Activated CD4-positive, alpha-beta T cell treated with anti-CD3 and anti-CD28 coated beads for 36 hours (primary cell): ENCODE measurements at places on chromosomes 5 and 9.

- no peak for DNase-seq
Measured at GRCh38 chr9:121026260-121026691, 23.8 kb downstream of the C5 start.

DNA sequence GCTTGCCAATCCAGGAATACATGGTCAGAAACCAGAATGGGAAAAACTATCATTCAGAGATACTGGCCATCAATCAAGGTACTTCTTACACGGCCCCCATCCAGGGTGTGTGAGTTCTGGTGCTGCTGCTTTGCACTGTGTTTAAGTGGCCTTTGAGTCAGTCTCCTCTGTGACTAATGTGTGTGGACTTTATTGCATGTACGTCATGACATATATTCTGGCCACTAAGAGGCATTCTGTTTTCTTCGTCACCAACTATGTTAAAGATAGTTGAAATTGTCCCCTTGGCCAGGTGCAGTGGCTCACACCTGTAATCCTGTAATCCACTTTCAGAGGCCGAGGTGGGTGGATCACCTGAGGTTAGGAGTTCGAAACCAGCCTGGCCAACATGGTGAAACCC, 8.5 kb downstream of the EXOSC3 start:
- DNase-seq, result no peak

DNA sequence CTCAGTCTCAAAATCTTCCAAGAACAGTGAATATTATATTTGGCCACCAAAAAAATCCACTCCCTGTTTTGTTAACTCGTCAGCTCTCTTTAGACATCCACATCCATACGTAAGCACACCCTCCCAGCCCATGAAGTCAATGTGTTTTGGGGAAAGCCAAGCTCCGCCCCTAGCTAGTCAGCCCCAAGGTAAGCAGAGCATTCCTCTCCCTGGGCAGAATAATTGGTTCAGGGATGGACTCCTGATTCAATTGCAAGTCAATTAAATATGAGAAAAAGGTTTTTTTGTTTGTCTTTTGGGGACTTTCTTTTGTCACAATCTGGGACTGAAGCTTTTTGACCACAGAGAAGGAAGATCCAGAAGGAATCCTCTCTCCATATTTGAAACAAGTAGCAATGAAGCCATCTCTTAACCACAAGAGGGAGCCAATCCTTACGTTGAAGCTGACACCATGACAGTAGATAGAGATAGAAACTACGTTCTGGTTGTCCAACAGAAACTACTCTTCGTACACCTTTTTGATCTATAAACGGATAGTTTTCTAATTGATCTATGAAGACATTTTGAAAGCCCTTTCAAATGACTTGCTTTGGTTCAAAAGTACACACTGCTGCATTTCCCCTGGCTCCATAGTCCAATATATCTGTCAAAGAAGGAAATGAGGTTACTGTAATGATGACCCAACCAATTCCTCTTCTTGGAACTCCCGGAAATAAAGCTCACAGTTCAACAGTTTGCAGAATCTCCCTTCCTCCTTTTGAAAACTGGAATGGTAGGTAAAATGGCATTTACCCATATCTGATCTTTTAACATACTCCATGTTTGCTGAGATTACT, 166.4 kb downstream of the TLE1 start:
- no peak for DNase-seq

- DNase-seq, result no peak
Measured at GRCh38 chr5:175778951-175779503, 92.4 kb upstream of the CPLX2 start.

- no peak for DNase-seq
Measured at GRCh38 chr5:168159425-168159824, 132.0 kb upstream of the WWC1 start.

DNA sequence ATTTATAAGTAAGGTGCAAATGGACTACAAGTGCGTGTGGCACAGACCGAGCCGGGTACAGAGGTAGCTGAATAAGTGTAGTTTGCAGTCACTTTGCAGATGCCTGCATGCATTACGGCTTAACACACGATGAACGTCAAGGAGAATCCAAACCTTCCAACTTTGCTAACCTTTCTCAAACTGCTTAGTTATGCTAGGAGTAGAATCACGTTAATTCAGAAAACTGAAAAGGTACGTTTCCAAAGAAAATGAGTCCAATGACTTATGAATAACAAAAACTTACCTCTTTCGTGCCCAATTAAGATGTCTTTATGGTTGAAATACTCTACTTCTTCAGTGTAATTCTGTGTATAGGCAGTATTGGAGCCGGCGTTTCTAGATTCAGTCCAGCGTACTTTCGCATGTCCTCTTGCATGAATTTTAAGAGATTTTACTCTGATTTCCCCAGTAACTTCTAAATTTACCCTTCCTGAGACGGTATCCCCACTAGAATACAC, 539 bp downstream of the ARRDC3 start:
- DNase-seq, result peak; percentile 52

GRCh38 chr9:88829276-88829675, 162.0 kb upstream of the S1PR3 start:
- peak; percentile 60 for DNase-seq

- no peak for DNase-seq
Measured at GRCh38 chr5:163645421-163646416, 140.3 kb downstream of the MAT2B start.

DNA sequence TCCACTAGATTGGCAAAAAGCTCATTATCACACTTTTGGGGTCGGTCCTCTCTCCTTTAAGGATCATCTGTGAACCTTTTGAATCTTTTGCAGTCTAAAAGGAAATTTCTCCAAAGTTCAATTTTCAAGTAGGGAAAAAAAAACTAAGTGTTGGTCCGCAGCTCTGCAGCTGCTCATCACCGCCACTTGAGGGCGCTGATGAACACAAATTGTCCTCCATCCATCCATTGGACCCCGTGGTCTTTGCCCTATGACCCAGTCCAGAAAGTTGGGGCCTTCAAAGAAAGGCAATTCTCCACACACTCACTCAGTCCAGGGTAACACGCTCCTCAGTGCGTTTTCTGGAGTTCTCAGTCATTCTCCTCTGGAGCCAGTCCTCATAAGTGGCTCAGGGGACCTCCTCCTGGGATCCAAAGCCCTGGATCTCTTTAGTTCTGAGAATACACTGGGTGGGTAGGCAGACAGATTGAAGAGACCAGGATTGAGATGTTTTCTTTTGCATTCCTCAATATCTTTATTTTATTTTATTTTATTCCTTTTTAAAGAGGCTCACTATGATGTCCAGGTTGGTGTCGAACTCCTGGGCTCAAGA, 63.6 kb upstream of the SLC28A3 start:
- peak; percentile 39 for DNase-seq

- no peak for DNase-seq
Measured at GRCh38 chr9:110429453-110429852, 91.8 kb upstream of the TXNDC8 start.

- no peak for DNase-seq
Measured at GRCh38 chr9:131620764-131621520, 75.6 kb downstream of the PRRT1B start.

DNA sequence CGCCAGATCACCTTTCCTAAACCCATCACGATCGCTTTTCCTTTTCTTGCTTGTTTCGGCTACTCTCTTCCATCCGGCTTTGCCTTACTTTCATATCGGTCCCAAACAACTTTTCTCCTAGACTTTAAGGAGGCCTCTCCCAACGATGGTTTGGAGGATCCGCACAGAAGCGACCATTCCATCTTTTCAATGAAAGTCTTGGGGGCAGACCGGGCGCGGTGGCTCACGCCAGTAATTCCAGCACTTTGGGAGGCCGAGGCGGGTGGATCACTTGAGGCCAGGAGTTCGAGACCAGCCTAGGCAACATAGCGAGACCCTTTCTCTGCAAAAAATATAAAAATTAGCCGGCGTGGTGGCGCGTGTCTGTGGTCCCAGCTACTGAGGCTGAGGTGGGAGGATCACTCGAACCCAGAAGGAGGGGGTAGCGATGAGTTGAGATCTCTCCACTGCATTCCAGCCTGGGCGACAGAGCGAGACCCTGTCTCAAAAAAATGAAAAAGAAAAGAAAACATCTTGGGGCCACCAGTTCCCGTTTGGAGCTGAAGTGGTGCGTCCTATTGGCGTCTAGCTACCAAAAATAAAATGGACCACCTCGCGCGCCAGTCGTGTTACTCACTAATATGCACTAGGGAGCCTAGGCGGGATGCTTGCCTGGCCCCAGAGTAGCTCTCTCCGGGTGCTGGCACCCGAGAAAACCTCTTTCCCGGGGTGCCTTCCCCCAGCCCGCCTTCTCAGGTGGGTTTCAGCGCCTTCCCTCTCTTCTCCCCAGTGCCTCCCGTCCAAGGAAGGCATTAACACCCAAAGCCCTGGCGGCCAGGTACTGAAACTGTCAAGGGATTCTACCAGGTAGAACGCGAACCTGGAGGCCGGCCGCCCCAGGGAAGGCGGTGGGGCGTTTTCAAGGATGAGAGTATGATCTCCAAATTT, 800 bp upstream of the AP3B1 start:
- DNase-seq, result peak; percentile 66

- no peak for DNase-seq
Measured at GRCh38 chr5:147613359-147613758, 103.5 kb upstream of the DPYSL3 start.

DNA sequence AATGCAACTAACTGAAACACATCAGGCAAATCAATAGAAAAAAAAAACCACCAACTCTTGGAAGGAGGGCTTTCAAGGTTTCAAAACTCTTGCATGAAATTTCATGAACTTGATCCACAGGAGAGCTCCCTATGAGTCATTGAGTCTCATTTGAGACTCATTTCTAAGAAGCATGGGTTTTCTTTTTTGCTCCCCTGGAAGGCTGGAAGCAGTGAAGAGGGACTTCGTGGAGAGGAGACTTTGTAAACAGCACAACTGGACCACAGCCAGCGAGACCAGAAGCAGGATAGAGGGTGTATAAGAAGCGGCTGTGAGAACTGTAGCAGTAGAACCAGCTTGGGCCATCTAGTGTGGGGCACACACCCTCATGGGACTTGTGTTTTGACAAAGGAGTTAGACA, 41.2 kb upstream of the RAPGEF1 start:
- DNase-seq, result no peak

DNA sequence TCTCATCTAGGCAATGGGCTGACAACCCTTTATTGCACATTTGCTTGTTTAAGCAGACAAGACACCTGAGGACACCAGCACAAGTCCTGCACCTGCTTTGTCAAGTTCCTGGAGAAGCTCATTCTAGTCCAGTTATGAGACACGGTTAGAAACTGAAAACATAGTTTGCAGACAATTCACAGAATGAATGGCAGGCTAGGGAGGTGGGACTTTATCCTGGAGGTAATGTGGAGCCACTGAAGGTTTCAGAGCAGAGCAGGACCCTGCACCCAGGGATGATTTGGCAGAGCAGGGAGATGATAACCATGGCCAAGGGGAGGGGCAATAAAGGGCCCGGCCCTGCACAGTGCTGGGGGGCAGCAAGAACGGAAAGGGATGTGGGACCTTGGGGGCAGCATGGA, 50.7 kb upstream of the SLC25A51 start:
- DNase-seq, result peak; percentile 29

GRCh38 chr5:129760636-129761325, 12.9 kb downstream of the MINAR2 start:
- no peak for DNase-seq

GRCh38 chr5:172690258-172691075, 49.4 kb downstream of the NEURL1B start:
- DNase-seq, result peak; percentile 58

- no peak for DNase-seq
Measured at GRCh38 chr5:2651116-2651515, 100.4 kb downstream of the IRX2 start.

DNA sequence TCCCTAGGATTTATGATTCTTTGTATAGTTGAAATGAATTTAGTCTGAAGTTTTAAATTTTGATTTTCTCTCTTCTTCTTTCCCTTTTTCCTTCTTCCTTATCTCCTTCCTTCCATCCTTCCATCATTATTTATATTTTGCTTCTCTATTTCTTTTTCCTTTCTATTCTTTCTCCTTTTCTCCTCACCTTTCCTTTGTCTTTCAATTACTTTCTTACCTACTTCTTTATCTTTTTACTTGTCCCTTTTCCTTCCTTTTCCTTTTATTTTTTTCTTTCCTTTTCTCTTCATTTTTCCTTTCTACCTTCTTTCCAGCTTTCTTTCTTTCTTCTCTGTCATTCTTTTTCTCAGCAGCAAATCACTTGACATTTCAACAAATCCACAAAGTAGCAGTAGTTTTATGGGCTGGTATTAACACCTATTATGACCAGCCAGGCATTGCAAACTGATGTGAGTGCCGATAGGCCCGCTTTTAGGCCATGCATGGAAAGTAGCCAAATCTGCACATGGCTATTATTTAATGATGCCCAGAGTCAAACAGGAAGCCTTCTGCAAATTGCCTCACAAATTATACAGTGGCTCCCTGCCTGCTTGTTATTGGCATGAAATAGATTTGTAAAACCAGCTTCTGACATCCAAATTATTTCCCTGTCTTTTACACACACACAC, 37.1 kb upstream of the NR3C1 start:
- DNase-seq, result no peak
